ENCODE measurements at places on chromosomes 7 and 10.

DNA sequence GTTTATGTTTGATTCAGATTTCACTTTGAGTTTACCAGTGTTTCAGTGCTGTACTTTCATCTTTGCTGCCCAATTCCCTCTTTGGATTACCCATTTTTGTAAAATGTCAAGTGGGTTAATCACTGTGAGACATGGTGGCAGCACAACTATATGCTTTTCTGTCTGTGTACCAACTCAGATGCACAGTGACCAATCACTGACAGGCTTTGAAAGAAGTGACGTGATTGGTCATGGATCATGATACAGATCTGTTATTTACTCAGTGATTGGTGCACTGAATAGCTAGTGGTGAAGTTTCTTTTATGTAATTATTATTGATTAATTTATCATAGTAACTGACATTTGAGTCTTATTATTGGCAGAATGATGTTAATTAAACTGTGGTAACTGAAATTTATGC is 126.9 kb downstream of the SDK1 start:
- no peak for DNase-seq

DNA sequence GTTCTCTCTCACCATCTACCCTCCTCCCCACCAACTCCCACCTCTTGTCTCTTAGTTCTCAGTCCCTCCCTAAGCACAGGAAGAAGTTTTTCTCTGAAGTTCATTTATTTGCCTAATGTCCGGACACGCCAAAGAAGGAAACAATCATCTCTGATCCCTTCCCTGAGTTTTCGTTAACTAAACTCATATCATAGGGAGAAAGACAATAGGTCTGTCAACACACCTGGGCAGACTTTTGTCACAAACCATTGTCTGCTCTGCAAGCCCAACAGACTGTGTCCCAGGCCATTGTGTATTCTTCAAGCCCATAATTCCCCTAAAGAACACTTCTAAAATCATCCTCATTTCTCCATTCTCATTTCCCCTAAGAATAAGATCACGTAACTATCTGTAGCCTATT is 691.0 kb upstream of the MBL2 start:
- DNase-seq: no peak

GRCh38 chr10:103746598-103746997 is 108.8 kb downstream of the SH3PXD2A start:
- no peak for DNase-seq

GRCh38 chr10:129880191-129880870 is 83.7 kb downstream of the EBF3 start:
- DNase-seq: no peak

DNA sequence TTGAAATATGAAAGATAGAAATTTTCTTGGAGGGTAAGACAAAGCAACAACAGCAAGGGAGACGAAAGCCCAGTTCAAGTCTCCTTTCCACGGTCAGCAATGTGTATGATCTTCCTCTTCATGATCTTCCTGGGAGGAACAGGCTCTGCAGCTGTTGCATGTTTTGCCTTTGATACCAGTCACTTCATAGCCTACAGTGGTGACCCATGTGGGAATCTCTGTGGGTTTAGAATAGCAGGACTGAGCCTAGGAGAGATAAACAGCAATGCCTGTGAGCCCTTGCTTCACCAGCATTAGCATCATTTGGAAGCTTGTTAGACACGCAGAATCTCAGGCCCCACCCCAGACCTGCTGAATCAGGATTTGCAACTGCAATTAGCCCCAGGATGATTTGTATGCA is 31.8 kb downstream of the STAMBPL1 start:
- no peak for DNase-seq

- no peak for DNase-seq
Observed at GRCh38 chr10:30839652-30840051, 192.0 kb downstream of the ZNF438 start.

Measured in stimulated activated CD8-positive, alpha-beta memory T cell treated with anti-CD3 and anti-CD28 coated beads, Interleukin-4, amount 100 ng/mL, for 4 hours (primary cell).